ENCODE measurements at places on chromosomes 7 and 10.

DNA sequence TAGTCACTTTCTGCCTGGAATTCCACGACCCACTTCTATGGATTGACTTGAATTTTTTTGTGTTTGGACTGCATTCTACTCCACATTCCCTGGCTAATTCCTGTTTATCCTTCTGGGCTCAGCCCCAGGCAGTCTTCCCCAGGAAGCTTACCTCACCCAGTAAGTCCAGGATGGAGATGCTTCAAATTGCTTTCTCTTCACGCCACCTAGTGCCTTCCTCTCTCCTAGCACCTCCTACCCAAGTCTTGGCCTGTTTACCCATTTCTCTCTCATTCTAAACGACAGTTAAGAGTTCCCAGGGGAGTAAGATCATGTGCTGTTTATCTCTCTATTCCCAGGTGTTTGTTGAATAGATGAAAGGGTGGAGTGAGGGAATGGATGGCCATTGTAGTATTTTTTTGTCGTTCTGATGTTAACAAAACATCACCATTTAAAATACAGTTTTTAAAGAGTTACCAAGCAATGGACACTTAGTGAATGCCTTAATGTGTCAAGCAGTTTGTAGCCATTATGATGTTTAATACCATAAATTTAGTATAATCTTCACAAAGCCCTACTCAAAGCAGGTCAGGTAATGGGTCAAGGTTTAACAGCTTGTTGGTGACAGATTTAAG is 45.5 kb upstream of the TARP start:
- no peak for DNase-seq

- no peak for DNase-seq
Measured at GRCh38 chr7:44213877-44214388, 13.2 kb downstream of the YKT6 start.

GRCh38 chr10:75137533-75138438 is 26.3 kb downstream of the SAMD8 start:
- DNase-seq, result no peak

- DNase-seq, result no peak
Measured at GRCh38 chr10:131723297-131724168, 177.3 kb upstream of the PPP2R2D start.

- no peak for DNase-seq
Measured at GRCh38 chr10:130542761-130543160, 406.6 kb downstream of the GLRX3 start.

DNA sequence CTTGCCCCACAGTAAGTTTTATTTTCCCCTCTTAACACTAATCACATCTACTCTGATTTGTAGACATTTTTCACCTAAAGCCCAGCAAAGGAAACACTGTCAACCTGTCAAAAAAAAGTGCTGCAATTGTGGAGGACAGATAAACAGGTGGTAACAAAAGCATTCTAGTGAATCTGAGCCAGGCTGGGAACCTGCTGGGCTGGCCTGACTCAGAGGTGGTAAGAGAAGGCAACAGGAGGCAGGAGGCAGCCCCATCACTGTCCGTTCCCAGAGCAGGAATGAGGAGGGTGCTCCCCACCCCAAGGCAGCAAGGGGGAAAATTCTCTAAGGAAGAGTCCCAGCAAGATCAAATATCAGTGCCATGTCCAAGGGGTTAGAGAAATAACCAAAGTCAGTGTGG is 19.5 kb upstream of the HERPUD2 start:
- no peak for DNase-seq

DNA sequence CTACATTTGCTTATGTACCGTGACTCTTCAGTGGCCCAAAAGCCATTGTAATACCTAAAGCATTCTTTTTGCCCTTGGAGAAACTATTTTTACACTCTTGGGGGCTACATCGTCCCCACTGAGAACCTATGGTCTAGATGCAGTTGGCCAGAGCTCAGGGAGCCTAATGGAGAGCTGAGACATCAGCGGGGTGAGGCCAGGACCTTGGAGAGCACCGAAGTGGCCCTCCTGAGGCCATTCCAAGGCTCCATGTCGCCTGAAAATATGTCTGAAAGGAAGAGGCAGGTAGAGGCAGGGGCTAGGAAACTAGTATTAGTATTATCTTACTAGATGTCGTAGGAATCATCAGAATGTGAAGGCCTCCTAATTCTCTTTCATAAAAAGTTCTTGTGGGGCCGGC is 4.9 kb downstream of the PKD2L1 start:
- DNase-seq, result no peak

- no peak for DNase-seq
Measured at GRCh38 chr10:35674843-35675242, 32.7 kb upstream of the FZD8 start.

DNA sequence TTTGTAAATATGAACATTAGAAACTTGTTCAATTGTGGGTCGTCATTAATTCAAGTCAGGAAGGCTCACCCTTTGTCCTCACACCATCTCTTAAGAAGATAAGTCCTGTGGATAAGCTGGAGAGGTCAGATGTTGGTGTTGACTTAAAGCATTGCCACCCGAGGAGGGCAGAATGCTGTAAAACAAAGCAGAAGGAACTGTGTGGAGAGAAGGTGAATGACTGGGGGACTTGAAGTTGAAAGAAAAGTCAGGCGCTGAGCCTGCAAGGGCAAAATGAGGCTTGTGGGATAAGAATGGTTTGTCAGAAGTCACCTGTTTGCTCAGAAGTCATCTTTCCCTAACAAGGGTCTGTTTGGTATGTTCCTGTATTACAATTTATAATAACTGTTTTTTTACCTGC is 9.1 kb downstream of the RPA3 start:
- no peak for DNase-seq

- DNase-seq, result no peak
Measured at GRCh38 chr10:124262234-124262865, 156.4 kb downstream of the OAT start.

GRCh38 chr10:116741391-116742351 is 695 bp downstream of the HSPA12A start:
- no peak for DNase-seq

GRCh38 chr7:139242741-139243281 is 11.8 kb downstream of the UBN2 start:
- no peak for DNase-seq

DNA sequence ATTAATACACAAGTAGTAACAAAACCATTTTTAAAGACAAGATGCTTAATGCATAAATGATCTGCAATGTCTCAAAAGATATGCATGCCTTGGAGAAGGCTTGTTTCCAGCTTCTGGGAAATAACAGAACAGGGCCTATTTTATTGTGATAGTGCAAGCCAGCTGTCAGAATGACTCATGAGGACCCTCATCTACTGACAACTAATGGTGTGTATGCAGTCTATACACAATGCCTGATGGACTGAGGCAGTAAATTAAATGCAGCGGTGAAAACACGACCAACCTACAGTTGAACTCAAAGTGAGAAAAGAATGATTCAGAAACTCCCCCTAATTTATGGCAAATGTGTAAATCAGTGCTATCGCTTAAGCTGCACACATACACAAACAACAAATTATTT is 46.3 kb downstream of the VPS41 start:
- no peak for DNase-seq

- no peak for DNase-seq
Measured at GRCh38 chr7:77525231-77525630, 11.9 kb upstream of the PTPN12 start.

DNA sequence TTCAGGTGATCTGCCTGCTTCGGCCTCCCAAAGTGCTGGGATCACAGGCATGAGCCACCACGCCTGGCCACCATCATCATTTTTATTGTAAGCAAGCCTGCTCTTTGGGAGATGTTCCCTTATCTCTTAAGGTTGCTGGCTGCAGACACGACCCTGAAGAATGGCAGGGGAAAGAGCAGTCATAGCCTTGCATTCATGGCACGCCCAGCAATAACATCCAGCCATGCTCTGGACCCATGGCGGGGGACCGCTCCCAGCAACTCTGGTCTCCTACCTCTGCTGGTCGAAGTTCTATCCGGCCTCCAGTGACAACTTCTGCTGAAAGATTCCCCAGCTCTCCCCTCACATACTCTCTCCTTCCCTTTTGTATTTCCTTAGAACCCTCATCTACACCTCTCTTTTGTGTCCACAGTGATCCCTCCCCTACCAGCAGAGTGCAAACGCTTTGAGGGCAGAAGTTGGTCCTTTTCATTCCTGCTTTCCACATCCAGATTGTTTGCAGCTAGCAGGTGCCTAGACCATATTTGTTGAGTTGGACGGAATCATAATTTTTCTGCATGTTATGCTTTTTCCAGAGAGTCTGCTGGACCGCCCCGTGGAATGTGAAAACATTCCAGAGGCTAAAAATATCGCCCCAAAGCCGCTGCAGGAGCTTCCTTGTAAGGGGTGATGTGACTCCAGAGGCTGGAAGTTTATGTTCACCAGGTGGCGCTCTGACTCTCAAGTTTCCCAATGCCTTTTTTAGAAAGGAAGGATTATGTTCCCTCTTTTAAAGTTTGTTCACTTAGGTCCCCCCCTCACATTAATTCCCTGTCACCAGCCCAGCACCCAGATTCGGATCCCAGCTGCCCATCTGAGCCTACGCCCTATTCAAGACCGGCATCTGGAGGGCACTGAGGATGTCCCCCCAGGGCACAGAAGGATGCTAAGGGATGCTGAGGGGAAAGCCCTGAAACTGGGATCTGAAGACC is 4.3 kb upstream of the MARVELD1 start:
- DNase-seq, result no peak

- DNase-seq, result no peak
Measured at GRCh38 chr7:149849174-149849573, 11.0 kb downstream of the ZNF862 start.

GRCh38 chr10:105138358-105138757 is 497.3 kb downstream of the SORCS3 start:
- no peak for DNase-seq

DNA sequence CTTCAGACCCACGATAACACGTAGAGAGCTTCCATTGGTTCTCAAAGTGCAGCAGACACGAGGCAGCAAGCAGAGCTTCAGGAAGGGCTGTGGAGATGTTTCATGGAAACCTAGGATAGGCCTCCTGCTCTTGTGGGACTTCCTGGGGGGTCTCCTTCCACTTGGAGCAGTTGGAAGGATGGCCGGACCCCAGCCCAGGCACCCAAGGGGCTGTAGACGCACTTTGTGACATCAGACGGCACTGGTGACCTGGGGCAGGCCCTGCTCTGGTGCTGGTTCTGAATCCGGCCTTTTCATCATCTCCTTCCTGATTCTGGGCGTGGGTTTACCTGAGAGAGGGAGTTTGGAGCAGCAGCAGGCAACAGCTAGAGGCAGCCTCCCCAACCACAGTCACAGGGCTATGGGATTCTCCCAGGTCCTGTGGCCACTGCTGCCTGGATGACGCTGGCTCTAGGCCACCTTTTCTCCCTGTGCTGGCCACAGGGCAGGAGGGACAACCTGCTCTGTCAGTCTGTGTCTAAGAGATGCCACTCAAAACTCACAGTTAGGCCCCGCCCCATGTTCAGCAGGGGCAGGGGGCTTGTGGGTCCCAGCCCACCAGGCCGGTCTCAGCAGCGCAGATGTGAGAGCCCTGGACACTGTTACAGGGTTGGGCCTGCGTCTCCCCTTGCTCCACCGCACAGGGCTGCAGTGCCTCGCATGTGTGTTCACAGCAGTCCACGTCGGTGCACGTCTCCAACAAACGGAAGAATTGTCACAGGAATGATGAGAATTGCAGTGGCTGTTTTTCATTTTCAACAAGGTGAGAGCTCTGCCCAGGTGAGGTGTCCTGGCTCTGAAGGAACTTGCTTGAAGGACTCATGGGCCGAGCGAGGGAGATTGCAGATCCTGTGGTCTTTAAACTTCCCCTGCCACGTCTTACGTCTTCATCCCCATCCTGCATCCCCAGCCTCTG is 569.3 kb downstream of the TCERG1L start:
- no peak for DNase-seq

DNA sequence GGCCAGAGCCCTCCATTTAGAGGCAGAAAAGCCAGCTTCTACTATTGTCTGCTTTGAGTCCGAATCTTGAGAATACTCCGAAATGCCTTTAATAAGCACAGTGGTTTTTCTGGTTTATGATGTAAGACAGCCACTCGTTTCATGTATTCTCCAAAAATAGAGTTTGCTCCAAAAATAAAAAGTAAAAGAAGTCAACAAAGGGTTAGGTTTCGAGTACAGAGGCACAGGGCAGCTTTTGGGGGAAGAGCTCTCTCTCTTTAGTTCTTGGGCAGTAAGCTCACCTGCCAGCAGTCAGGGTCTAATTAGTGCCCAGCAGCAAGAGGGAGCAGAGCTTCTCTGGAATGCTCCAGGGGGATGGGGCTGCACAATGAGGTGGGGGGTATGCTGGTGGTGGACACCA is 20.2 kb downstream of the CREB3L2 start:
- no peak for DNase-seq

Data from stimulated activated CD8-positive, alpha-beta memory T cell treated with anti-CD3 and anti-CD28 coated beads, Interleukin-15, amount 100 ng/mL, for 24 hours (primary cell).